ENCODE measurements at places on chromosomes 3 and 15. TPM values are rescaled to one million over a fixed set of nuclear protein-coding genes. Genes with fewer than 3 reads are reported as not detected.

The FBXO40 gene
- not detected for total RNA-seq

- no peak for DNase-seq
These were observed 84.2 kb downstream of the SEMA6D start for GRCh38 chr15:47801522-47801921.

DNA sequence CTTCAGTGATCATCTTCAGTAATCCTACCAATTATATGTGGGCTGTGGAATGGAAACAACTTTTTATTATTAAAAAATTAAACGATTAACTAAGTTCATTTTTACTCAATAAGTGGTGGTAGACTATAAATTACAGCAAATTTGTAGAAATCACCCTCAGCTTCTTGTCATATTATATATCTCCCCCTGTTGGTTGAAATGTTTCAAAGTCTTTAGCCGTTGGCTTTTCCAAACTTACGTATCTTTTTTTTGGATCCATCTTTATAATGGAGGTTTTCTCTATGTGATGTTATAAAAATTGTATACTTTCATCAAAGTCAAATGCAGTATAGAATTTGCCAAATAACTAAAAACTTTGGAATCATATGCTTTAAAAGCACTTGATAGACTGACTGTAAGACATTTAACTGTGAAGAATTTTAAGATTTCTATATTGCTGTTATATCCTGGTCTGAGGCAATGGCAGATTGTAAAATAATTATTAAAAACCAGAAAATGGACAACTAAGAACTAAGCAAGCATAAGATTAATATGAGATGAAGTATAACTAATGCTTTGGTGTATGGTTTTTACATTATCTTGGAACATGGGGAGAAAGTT lies 44.7 kb downstream of the ATP11B start:
- DNase-seq, result no peak

The NLGN1 gene
- total RNA-seq, result not detected

- no peak for DNase-seq
These were observed 48.8 kb downstream of the PSMD6 start for GRCh38 chr3:63974451-63974850.

DNA sequence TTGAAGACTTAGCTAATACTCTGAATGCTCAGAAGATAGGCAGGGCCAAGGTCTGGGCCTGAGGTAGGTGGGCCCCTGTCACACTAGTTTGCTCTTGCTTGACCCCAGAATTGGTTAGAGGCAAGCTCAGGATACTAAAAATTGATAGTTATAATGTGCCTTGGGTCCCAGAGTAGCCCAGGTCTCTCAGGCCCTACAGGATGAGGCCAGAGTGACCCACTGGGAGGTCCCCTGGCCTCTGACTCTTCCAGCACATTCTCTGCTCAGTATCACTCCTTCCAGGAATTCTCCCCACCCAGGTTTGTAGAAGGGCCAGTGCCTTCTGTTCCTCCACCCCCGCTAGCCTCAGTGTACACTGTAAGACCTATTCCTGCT lies 667 bp upstream of the KLHDC8B start:
- no peak for DNase-seq

The TGM4 gene
- not detected for total RNA-seq

DNA sequence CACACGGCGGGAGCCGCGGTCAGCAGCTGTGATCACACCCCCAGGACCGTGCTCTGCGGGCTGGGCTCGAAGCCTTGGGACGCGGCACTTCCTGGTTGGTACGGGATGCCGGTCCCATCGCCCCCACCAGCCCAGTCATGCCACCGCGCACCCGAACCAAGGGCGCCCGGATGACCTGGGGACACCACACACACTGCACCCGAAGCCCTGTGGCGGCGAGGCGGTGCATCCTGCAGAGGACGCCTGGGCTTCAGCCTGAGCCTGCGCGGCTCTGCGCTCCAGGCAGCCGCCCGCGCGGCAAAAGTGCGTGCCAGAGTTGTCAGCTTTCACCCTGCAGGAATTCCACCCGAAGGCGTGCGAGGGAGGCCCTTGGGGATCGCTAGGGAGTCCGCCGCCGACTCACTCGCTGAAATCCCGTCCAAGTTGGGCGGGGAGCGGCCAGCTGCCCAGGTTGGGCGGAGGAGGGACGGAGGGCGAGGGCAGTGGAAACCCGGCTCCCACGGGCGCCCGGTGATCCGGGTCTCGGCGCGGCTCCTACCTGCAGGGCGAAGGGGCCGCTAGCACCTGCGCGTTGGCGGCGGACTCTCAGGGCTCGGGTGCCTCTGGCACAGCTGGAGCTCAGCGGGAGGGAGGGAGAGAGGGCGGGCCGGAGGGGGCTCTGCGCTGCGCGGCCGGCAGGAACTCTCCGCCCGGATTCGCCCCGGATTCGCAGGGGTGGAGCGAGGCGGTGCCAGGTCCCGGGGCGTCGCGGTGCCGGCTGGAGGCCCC lies at the start of gene PLD1:
Gene PLD1 (minus strand): TSS at position 623 of the 768 bp plus-strand sequence. CDS start 72,432 bp downstream, outside the sequence.
- peak; percentile 57 for DNase-seq

The CRTAP gene
- 31.7 TPM for total RNA-seq

DNA sequence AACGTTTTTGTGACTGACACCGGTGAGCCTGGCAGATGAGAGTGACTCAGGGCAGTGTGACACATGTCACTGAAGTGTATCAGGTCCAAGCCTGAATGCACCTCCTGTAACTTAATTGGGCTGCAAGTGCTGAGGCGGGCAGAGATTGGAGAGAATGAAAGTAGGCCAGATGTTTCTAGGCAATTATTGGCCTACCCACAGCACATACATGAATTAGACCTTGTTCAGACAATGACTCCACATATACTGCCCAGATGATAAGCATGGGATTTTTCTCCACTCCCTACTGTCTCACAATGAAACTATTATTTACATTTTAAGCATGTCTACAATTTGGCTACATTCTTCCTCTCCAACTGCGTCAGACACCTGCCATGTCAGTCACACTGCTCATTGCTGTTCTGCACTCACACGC lies 187.3 kb upstream of the ZNF385D start:
- DNase-seq, result no peak

GRCh38 chr3:130093741-130094391 lies 12.2 kb downstream of the ALG1L2 start:
- peak; percentile 22 for DNase-seq

DNA sequence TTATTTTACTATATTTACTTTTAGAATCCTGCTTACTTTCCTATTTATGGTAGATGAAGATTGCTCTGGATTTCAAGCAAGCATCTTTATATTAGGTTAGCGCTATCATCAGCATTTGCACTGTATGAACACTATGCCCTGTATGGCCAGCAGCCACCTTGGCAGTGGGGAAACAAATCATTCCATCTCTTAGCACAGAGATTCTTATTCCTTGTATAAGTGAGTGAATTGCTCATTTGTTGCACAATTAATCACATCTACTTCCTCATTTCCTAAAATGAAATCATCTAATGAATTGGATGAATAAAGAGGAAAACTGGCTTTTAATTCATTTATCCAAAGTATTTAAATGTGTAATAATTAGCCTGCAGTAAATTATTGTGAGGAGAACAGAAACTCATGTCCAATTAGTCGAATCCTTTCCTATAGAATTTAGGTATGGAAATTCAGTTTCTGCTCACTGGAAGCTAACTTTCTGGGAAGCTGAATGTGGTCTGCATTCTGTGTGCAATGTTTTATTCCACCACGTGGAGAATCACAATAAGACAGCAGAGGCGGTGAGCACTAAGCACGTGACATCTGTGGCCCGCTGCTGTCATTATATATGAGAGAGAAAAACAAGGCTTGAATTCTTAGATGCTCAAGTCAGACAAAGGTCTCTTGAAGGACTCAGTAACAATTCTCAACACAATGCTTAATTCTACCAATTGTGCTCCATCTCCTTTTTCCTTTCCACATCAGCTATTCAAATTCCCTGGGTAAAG lies 93.4 kb downstream of the PEX5L start:
- no peak for DNase-seq

DNA sequence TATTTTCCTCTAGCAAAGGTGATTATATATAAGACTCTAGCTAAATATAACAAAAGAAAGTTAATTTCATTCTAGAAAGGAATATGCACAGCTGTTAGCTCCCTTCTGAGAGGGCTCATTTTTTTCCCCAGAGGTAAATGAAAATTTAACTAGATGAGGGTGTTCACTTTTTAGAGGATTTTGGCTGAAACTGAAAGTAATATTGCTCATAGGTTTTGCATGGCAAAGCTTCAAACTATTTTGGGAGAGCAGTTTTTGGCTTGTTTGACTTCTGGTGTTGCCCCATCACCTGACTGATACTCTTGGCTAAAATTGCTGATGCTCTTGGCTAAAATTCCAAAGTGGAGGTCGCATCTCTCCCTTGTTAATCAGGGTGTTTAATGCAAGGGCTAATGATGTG lies 311.9 kb downstream of the EDEM1 start:
- no peak for DNase-seq

DNA sequence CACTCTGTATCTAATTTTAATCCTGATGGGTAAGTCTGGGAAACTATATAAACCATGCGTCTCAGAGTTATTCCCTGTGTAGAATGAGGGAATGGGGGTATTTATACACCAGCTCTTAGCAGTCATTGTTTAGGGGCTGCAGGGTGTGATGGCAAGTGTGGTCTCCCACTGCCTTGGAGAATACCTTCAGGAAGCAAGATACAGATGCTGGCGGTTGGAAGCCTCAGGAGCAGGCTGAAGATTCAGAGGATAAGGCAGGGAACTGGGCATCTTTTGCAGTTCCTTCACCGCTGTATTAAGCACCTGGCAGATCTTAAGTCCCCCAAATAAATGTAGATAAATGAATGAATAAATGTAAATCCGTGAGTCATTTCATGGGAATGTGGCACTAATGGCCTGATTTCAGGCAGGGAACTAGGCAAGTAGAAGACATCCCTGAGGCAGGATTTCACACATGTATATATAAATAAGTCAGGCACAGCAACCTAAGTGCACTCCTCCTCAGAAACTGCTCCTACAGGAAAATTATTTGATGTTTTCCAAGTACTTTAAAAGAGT lies 209.2 kb upstream of the GADL1 start:
- no peak for DNase-seq

The PLSCR5 gene
- not detected for total RNA-seq

The ONECUT1 gene
- total RNA-seq, result not detected

GRCh38 chr3:182925330-182925943 lies 54.9 kb downstream of the DCUN1D1 start:
- no peak for DNase-seq

DNA sequence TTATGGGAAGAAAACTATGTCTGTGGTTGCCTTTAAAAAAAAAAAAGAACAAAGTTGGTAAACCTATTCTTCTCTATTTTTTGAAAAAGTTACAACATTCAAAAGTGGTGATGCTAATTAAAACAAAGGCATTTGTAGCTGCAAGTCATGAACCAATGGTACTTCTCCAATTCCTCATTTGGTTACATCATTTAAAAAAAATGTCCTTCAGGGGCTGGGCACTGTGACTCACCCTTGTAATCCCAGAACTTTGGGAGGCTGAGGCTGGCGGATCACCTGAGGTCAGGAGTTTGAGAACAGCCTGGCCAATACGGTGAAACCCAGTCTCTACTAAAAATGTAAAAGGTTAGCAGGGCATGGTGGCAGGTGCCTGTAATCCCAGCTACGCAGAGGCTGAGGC lies 574.6 kb downstream of the VGLL3 start:
- DNase-seq, result no peak

GRCh38 chr15:59696332-59696731 lies 7.2 kb upstream of the BNIP2 start:
- no peak for DNase-seq

DNA sequence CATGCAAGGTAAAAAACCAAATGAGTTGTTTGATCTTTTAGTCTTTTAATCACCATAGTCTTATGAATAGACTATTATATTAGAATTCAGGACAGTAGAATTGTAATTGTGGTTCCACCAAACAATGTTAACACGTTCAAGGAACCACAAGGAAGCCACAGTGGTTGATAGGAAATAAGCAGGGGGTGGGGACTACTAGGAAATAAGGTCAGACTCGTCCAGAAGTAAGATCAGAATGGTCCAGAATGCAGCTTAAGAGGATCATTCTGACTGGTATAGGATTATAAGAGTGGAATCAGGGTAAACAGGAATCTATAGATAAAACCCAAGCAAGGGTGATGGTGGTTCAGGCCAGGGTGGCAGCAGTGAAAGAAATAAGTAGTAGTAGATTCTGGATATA lies 7.5 kb downstream of the MYNN start:
- DNase-seq, result no peak

DNA sequence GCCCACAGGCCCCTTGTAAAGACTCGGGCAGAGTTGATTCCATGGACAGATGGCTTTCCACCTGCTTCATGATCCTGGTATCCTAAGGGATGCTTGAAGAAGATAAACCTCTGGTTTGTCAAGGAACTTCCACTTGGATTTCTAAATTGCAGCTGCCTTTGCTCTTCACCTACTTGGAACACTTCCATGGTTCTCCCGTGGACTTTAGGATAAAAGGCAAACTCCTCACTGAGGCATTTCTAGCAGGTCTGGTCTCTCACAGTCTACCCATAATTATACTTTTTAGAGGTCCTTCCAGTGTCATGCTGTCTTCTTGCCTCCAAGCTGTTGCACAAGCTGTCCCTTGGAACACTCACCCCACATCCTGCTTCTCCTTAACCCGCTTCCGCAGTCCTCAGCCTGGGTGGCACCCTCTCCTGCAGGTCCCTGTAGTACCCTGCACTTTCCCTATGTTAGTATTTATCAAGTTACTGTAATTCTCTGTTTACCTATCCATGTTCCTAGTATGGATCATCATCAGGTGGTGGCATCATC lies 12.7 kb downstream of the TLNRD1 start:
- no peak for DNase-seq

DNA sequence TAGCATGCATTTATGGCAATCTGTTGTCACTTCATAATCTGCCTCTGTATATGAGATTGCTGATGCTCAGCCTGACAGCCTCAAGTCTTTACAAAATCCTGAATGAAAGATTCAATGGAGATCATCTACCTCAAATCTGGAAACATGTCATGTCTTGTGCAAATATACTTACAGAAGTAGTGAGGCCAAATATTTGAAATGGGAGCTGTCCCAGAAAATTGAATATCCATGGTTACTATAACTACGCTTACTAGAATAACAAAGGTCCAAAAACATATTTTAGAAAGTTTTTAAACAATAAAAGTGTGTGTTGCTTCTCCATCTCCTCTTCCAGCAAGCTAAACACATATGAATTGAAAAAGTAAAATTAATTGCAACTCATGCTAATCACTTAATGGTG lies 133.2 kb upstream of the DPH6 start:
- DNase-seq, result no peak

DNA sequence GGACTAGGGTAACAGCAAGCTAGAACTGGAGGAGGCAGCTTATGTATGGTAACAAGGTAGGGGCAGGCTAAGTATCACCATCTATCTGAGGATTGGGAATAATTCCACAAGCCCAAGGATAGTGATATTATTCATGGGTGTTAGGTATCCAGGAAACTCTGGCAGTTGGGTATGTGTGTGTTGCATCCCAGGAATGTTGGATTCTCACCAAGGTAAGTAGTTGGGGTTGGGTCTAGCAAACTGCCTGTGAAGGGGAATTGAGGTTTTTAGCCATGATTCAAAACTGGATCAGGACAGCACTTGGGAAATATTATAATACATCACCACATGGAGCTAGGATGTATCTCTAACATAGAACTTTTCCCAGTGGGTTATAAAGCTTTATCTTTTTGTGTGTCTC lies 626.4 kb upstream of the GOLIM4 start:
- DNase-seq, result no peak

The VPS39 gene
- 43.3 TPM for total RNA-seq

The MED12L gene
- total RNA-seq, result 2.1 TPM

GRCh38 chr3:35663471-35663870 lies 24.1 kb downstream of the ARPP21 start:
- DNase-seq, result no peak

The PSTPIP1 gene
- 94.5 TPM for total RNA-seq
